ENCODE measurements at places on chromosomes 5 and 9.

DNA sequence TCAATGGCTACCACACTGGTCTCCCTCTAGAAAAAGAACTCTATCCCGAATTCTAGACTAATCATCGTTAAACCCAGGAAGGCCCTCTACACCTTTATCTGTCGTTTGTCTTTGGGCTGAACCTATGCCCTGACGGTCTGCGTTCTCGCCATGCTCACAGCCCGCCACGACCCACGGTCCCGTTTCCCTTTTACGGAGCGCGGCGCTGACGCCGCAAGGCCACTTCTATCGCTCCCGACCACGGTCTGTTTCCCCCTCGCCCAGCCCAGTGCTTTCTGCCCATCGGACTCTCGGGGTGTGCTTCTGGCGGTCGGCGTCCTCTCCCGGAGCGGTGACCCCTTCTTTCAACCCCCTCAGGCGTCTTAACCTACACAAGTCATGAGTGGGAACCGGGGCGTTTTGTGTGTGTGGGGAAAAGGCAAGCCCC lies 974 bp downstream of the C9orf40 start:
- DNase-seq: no peak

GRCh38 chr5:167286891-167287290 lies 1004.6 kb upstream of the WWC1 start:
- no peak for DNase-seq

DNA sequence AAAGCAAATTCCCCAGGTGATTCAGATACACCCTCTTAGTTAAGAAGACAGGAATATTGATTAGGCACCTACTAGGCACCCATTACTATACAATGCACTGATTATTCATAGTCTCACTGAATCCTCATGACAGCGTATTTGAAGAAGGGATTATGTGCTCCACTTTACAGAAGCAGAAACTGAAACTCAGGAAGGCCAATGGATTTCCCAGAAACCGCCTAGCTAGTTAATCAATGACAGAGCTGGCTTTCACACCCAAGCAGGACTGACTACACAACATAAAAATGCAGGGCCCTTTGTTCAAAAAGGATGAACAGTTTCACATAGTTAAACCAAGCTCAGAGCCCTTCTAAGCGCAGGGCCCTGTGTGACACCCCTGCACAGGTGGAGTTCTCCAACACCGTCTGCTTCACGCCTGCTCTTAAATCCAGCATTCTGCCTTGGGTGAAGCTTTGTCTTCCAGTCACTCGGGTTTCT lies 117.3 kb downstream of the TTLL11 start:
- no peak for DNase-seq

- DNase-seq: no peak
These were observed 297.0 kb upstream of the KLF4 start for GRCh38 chr9:107786561-107786960.

- DNase-seq: no peak
These were observed 38.2 kb upstream of the FYB1 start for GRCh38 chr5:39257554-39257953.

DNA sequence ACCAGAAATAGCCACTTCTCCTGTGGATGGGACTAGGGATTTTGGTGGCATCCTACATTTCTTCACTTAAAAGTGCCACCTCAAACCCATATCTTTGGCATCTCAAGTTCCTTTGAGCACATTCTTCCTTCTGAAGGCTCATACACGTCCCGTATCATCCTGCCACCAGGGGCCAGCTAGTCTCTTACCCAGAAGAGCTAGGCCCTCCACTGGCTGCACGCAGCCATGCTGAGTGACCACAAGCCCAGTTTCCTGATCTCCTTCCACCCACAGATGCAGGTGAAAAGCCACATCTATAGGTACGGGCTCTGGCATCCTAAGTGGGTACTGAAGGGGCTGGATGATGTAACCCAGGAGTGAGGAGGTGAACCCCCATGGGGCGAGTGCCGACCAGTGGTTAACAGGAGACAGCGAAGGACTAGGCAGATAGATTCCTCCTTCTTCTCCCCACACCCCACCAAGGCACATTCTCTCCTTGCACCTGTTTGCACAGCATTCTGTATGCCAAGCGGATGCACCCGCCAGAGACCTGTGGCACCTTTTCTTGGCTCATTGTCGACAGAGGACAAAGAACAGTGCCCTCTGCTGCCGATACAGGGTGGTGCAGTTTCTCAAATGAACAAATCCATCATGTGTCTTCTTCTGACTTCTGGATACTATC lies 14.4 kb upstream of the SCGB3A1 start:
- DNase-seq: peak; percentile 11

GRCh38 chr5:115556276-115556675 lies 11.7 kb upstream of the FEM1C start:
- DNase-seq: no peak

GRCh38 chr9:91841591-91841990 lies 108.4 kb downstream of the ROR2 start:
- DNase-seq: no peak

DNA sequence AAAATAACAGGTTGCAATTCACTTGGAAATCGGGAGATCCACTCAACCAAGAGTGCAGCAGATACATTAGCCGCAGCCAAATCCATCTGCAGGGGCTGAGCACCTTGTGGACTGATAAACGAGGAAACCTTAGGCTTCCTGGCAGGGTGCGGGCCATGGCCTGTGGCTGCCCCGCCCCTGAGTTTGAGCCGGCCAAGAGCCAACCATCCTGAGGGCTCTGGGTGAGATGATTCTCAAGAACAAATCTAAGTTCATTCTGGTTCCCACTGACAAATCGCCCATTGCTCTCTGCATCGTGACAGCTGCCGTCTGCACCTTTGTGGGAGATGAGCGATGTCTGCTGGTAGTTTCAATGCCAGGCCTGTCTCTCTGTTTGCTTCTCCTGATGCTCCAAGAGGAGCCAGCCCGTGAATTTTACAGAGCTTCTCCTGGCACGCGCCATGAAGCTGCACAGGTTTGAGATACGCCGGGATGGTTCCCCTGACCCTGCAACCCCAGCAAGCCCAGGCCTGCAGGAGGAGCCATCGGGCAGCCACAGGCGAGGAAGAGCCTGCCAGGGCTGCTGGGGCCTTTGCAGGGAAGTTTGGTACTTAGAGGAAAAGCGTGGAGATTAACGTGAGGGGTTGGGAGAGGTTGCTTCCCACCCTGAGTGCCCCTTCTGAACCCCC lies 154.0 kb downstream of the OLFM1 start:
- DNase-seq: no peak
